MM.1S (cell line): ENCODE measurements at places on chromosomes 4 and X.

- no peaks in the 10 kb centered on the region for H3K27me3 ChIP-seq
- peak overlapping the region; percentile 21; the same call in 1 of the 2 replicates for H3K27ac ChIP-seq
- DNase-seq: peak; percentile 75
- peaks cover 4% of the 10 kb centered on the region; the same call in 1 of the 2 replicates for H3K4me1 ChIP-seq
- peak overlapping the region; percentile 24 for H3K4me3 ChIP-seq
Measured at GRCh38 chrX:155632431-155633100, 19.8 kb upstream of the TMLHE start.

GRCh38 chr4:182978152-182978827 is 61.1 kb upstream of the DCTD start:
- H3K36me3 ChIP-seq: no peaks in the 10 kb centered on the region
- no peak overlapping the region for H3K4me3 ChIP-seq
- no peak overlapping the region for H3K27ac ChIP-seq
- no peaks in the 10 kb centered on the region for H3K4me1 ChIP-seq
- H3K27me3 ChIP-seq: no peaks in the 10 kb centered on the region

DNA sequence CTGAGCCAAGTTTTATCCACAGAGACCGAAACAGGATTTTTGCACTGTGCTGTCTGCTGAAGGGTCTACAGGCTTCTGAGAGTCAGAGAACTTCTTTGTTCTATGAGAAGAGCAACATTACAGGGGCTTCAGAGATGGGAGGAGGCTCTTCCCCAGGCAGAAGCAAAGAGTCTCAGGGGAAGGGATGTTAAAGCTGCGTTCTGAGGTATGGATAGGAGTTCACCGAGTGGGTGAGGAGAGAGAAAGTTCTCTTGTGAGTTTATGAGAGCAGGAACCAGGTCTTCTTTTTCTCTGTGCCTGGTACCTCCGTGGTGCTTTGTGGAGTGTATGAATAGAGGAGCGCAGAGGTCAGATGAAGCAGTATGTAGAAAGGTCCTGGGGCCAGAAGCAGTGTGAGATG is 155.1 kb downstream of the PDGFRA start:
- no peaks in the 10 kb centered on the region for H3K4me1 ChIP-seq
- no peak overlapping the region for H3K27ac ChIP-seq
- H3K36me3 ChIP-seq: no peaks in the 10 kb centered on the region
- H3K27me3 ChIP-seq: no peaks in the 10 kb centered on the region
- DNase-seq: no peak

DNA sequence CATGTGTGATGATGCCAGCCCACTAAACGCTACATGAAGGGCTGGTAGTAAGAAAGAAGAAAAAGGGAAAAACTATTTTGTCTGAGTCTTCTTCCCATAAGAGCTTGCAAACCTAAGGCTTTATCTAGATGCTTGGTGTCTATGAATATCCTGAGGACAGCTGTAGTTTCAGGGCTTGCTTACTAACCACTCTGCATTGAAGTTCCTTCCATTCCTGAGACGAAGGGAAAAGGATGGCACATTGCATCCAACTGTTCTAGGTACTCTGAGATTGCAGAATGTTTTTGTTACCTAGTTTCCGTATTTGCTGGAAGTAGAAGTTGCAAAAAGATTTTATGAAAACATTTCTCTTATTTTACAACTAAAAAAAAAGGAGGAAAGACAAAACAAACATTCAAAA is 544.6 kb downstream of the IL15 start:
- no peaks in the 10 kb centered on the region for H3K36me3 ChIP-seq
- H3K4me3 ChIP-seq: no peak overlapping the region
- no peaks in the 10 kb centered on the region for H3K4me1 ChIP-seq
- no peak overlapping the region for H3K27ac ChIP-seq
- DNase-seq: no peak

DNA sequence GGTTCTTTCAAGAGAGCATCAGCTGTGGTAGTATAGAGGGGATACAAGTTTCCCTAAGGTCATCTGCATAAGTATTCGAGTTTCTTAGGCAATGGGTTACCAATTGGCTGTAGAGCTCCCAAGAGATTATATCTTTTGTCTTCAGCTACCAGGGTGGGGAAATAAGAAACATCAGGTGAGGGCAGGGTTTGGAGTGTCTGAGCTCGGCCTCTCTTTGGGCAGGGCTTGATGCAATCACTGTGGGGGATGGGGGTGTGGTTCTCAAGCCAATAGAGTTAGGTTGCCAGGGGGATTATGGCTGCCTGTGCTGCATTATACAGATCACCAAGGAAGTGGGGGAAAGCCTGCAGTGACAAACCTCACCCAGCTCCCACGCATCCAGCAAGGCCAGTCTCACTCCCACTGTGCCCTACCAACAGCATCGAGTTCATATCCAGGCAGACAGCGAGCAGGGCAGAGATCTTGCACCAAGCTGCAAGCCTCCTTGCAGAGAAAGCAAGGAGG is 172.1 kb upstream of the MAGEE2 start:
- H3K27me3 ChIP-seq: no peaks in the 10 kb centered on the region
- H3K36me3 ChIP-seq: no peaks in the 10 kb centered on the region
- no peak overlapping the region for H3K4me3 ChIP-seq
- H3K4me1 ChIP-seq: no peaks in the 10 kb centered on the region
- DNase-seq: no peak
- no peak overlapping the region for H3K27ac ChIP-seq

- no peaks in the 10 kb centered on the region for H3K4me1 ChIP-seq
- H3K36me3 ChIP-seq: no peaks in the 10 kb centered on the region
- no peak for DNase-seq
- no peaks in the 10 kb centered on the region for H3K27me3 ChIP-seq
- H3K27ac ChIP-seq: no peak overlapping the region
Measured at GRCh38 chrX:12970691-12971202, 4.2 kb upstream of the TMSB4X start.

DNA sequence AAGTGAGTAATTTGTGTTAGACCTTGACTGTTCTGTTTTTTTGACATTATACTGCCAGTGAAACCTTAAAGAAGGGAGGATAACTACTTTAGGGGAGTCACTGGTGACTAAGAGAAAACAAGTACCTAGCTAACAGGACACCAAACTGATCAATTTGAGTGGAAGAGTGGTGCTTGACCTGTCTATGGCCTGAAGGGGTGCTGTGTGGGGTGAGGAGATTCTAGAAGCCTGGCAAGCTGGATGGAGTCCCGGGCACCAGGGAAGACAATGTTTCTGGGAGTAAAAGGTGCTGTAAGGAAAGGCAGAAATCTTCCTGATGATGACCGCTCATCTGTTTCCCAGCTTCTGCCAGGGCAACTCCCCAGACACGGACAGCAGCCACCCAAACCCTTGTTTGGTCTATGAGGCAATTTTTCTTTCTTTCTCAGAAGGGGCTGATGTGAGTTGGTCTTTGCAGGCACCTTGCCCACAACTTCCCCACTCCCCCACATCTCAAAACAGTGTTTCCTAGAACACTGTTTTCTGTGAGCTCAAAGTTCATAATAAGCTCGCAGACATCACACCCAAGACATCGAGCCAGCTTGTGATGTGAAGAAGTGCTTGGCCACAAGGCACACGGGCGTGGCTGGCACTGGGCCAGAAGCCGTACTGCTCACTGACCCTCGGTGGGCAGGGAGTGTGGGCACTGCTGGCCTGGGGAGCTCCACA is 4.6 kb downstream of the TXK start:
- no peak overlapping the region for H3K4me3 ChIP-seq
- H3K4me1 ChIP-seq: peaks cover 26% of the 10 kb centered on the region
- DNase-seq: no peak
- no peak overlapping the region for H3K27ac ChIP-seq
- H3K36me3 ChIP-seq: peaks cover 7% of the 10 kb centered on the region; the same call in 1 of the 2 replicates
